ENCODE measurements at places on chromosomes 13 and 19. TPM values are rescaled to one million over a fixed set of nuclear protein-coding genes. Genes with fewer than 3 reads are reported as not detected.
A peak's percentile ranks its signal among the peaks of the same experiment; 100 is the strongest.

- H3K4me1 ChIP-seq = no peaks in the 10 kb centered on the region
- no peak overlapping the region for H3K4me3 ChIP-seq
- no peak for DNase-seq
- H3K27me3 ChIP-seq = no peaks in the 10 kb centered on the region
Observed at GRCh38 chr13:45809801-45810394, 41.7 kb downstream of the SIAH3 start.

GRCh38 chr13:50376895-50377575 is 361.8 kb downstream of the KCNRG start:
- no peaks in the 10 kb centered on the region for H3K36me3 ChIP-seq
- no peak for DNase-seq
- peaks cover 23% of the 10 kb centered on the region for H3K4me1 ChIP-seq
- peak overlapping the region; percentile 39 for H3K27ac ChIP-seq
- H3K4me3 ChIP-seq = no peak overlapping the region
- H3K27me3 ChIP-seq = no peaks in the 10 kb centered on the region

GRCh38 chr19:5880604-5881078 is 10.3 kb upstream of the FUT5 start:
- DNase-seq = peak; percentile 68

GRCh38 chr13:94192431-94192975 is 287.0 kb downstream of the DCT start:
- no peaks in the 10 kb centered on the region for H3K27me3 ChIP-seq
- no peak overlapping the region for H3K27ac ChIP-seq
- no peak overlapping the region for H3K4me3 ChIP-seq

- H3K27me3 ChIP-seq = peaks cover 49% of the 10 kb centered on the region
- H3K36me3 ChIP-seq = no peaks in the 10 kb centered on the region
- no peak for DNase-seq
- no peaks in the 10 kb centered on the region for H3K4me1 ChIP-seq
Observed at GRCh38 chr19:3314962-3315675, 51.3 kb upstream of the NFIC start.

ZNF723 gene
- total RNA-seq = not detected

DNA sequence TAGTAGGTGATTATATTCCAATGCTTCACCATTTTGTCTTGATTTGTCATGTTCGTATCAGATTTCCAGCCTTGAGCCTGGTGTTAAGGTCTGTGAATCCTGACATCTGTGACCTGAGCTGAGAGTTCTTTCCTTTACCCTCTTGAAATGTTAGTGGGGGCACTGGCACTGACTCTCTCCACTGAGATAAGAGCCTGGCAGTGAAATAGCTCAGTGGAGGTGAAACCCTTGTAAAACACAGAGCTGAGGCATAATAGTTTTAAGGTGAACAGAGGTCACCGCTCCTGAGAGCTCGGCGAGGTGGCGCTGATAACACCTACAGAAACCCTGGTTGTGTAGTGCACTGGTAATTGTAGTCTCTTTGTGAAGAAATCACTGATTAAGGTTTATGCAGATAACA is 748.2 kb downstream of the DIAPH3 start:
- H3K27me3 ChIP-seq = no peaks in the 10 kb centered on the region
- H3K4me3 ChIP-seq = no peak overlapping the region
- no peaks in the 10 kb centered on the region for H3K4me1 ChIP-seq
- no peaks in the 10 kb centered on the region for H3K36me3 ChIP-seq

ZIC2 gene
- total RNA-seq = not detected

CLDND2 gene
- 0.85 TPM for total RNA-seq

FFAR3 gene
- total RNA-seq = 0.17 TPM

- no peaks in the 10 kb centered on the region for H3K27me3 ChIP-seq
- H3K4me3 ChIP-seq = no peak overlapping the region
- no peaks in the 10 kb centered on the region for H3K36me3 ChIP-seq
- no peaks in the 10 kb centered on the region for H3K4me1 ChIP-seq
- no peak overlapping the region for H3K27ac ChIP-seq
Observed at GRCh38 chr13:99656092-99656745, 154.9 kb downstream of the TM9SF2 start.

DNA sequence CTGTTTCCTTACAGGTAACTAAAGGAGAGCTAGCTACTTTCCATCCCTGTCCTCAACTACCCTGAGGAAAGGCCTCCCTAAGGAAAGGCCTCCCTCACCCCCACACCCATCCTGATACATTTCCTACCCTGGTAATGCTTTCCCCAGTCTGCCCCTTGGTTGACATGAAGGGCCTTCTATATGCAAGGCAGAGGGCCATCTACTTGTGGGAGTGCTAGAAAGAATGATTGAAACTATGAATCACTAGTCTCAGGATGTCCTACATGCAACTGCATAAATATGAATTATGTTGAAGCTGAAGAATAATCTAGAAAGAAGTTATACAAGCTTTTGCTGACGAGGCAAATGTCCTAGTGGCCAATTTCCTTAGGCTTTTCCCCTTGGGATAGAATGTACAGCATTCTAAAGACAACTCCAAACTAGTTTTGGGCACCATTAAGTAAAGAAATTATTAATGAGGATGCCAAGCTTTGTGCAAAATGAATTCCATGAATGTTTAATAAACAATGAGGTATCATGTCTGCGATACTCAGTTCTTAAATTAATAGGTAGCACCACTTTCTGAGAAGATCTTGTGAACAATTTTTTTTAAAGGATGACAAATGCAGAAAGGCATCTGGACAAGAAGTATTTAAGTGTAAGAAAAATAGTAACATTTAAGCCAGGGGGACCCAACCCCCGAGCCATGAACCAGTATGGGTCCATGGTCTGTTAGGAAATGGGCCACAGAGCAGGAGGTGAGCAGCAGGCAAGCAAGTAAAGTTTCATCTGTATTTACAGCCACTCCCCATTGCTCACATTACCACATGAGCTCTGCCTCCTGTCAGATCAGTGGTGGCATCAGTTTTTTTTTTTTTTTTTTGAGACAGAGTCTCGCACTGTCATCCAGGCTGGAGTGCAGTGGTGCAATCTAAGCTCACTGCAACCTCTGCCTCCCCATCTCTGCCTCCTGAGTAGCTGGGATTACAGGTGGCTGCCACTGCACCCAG is 223.0 kb downstream of the LHFPL6 start:
- H3K4me3 ChIP-seq = no peak overlapping the region
- DNase-seq = no peak
- H3K36me3 ChIP-seq = no peaks in the 10 kb centered on the region
- no peak overlapping the region for H3K27ac ChIP-seq
- H3K27me3 ChIP-seq = no peaks in the 10 kb centered on the region

- H3K4me3 ChIP-seq = no peak overlapping the region
- no peak overlapping the region for H3K27ac ChIP-seq
- H3K27me3 ChIP-seq = no peaks in the 10 kb centered on the region
- H3K36me3 ChIP-seq = peaks cover 12% of the 10 kb centered on the region
- DNase-seq = peak; percentile 12
- peaks cover 4% of the 10 kb centered on the region for H3K4me1 ChIP-seq
Observed at GRCh38 chr13:23833733-23834611, 55.2 kb downstream of the MIPEP start.

All from psoas muscle (tissue), 8 donors.